ENCODE measurements at places on chromosomes 7 and 10.

- peak; percentile 82 for DNase-seq
Measured at GRCh38 chr10:8045726-8046494, 8.6 kb upstream of the GATA3 start.

DNA sequence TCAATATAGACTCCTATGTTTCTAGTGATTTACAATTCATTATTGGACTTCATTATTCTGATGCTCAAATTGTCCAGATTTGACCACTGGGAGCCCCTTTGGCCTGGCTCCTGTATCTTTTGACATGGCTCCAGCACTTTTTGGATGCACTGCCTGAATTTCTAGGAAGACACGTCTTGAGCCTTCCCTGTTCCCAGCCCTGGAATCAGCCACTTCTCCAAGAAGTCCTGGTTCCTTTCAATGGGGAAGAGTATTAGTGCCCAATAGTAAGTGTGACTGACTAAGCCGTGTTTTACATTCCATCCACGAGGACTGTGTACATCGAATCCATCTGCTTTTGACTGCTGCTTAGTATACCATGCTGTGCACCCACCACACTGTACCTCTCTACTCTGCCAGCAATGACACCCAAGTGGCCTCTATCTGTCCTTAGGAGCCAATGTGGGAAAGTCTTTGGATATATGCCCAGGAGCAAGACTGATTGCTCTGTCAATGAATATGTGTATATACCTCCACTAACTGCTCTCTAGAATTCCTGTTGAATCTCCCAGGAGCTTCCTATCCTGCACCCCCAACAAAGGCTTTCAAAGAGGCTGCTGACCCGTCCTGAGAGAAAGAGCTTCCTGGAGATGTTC, 23.2 kb upstream of the NPFFR1 start:
- DNase-seq: no peak

DNA sequence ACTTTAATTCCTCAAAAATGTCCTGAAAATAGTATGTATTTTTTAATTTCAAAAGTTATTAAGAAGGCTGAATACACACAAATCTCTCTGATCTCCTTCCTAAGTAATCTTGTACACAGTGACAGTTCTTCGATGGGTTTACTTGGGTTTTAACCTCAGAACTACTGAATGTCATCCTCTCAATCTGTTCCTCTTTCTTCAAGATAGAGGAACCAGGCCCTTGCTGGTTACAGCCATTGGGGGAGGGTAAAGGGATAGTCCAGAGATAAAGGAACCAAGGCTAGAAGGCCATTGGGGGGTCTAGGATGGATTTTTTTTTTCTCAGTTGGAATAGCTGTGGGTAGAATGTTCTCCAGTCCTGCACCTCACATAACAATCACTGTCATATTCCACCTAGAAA, 224.9 kb downstream of the SKIDA1 start:
- no peak for DNase-seq

DNA sequence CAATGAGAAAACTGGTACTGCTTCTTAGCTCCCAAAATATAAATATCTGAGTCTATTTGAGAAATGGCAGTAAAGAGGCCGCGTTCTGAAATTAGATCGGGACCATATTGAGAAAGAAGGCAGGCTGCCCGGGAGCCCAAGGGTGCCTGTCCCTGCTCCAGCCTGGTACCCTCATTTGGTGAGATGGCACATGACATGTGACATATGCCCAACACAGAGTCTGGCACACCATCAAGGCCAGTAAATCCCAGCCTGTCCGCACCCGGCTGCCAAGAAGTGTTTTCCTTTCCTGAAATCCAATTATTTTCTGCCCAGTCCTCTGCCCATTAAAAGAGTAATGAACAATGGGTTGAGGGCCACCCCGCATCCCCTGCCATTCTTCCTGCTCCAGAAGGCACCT, 66.4 kb downstream of the CDH23 start:
- no peak for DNase-seq

- DNase-seq: peak; percentile 46
Measured at GRCh38 chr7:137935884-137936508, 65.9 kb downstream of the CREB3L2 start.

DNA sequence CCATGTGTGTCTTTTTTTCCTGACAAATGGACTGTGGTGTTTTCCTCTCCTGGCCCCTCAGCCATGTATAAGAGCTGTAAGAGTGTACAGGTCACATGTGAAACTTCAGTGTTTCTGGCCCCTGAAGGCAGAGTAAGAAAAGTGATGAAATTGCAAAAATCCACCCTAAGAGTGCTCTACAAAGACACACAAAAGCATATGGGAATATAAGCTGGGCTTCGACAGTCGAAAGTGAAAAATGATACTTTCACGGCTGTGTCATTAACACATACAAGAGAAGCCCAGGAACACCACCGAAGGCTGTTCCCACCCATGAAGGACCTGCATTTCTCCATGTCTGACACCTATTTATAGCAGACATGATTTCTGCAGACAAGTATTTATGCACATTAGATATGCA, 192.2 kb downstream of the PARD3 start:
- no peak for DNase-seq

GRCh38 chr7:129126314-129126713, 18.2 kb upstream of the TSPAN33 start:
- DNase-seq: no peak

GRCh38 chr7:77320714-77321113, 95.4 kb downstream of the GSAP start:
- DNase-seq: no peak

DNA sequence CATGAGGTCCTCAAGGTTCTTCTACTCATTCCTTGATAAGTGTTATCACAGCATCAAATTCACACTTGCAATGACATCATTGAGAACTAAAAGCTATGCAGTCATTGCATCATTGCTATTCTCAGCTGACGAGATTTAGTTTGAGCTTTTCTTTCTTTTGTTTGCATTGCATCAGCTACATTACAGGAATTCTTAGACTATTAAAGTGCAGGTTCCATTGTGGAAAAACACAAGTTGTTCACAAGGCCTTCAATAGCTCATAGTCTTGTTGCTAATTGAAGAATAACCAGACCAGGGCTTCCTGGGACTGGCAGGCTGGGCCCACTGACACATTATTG, 139.3 kb downstream of the CXCL12 start:
- DNase-seq: no peak
